Endodermal cell (in vitro differentiated cells): ENCODE measurements at places on chromosomes 7 and 10. TPM values are rescaled to one million over a fixed set of nuclear protein-coding genes. Genes with fewer than 3 reads are reported as not detected.

GRCh38 chr10:38228394-38228793, 134.3 kb downstream of the ZNF37A start:
- H3K27ac ChIP-seq = no peak overlapping the region
- H3K27me3 ChIP-seq = no peaks in the 10 kb centered on the region
- no peak for DNase-seq
- H3K36me3 ChIP-seq = no peaks in the 10 kb centered on the region
- no peak overlapping the region for H3K4me3 ChIP-seq
- H3K4me1 ChIP-seq = no peaks in the 10 kb centered on the region

GRCh38 chr10:24703700-24704099, 20.0 kb downstream of the ARHGAP21 start:
- no peak for DNase-seq
- no peak overlapping the region for H3K4me3 ChIP-seq
- no peaks in the 10 kb centered on the region for H3K4me1 ChIP-seq
- H3K36me3 ChIP-seq = no peaks in the 10 kb centered on the region
- no peak overlapping the region for H3K27ac ChIP-seq
- H3K27me3 ChIP-seq = no peaks in the 10 kb centered on the region

The MBL2 gene
- not detected in 2 replicates for total RNA-seq

The CYP3A4 gene
- 0.11 TPM in 1 of 2 replicates, not detected in the other for total RNA-seq

DNA sequence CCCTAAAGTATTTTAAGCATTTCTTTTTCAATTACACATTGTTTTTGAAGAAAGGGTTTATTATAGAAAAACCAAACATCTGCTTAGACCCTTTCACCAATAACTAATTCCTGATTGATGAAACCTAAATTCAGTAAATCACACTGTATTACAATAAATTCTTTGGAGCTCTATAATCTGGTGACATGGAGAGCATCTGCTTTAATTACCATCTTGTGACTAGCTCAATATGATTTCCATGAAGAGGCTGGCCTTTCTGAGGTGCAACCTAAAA, 9.7 kb downstream of the HYCC1 start:
- no peaks in the 10 kb centered on the region for H3K36me3 ChIP-seq
- H3K4me3 ChIP-seq = no peak overlapping the region
- no peaks in the 10 kb centered on the region for H3K4me1 ChIP-seq
- H3K27ac ChIP-seq = no peak overlapping the region
- no peaks in the 10 kb centered on the region for H3K27me3 ChIP-seq

DNA sequence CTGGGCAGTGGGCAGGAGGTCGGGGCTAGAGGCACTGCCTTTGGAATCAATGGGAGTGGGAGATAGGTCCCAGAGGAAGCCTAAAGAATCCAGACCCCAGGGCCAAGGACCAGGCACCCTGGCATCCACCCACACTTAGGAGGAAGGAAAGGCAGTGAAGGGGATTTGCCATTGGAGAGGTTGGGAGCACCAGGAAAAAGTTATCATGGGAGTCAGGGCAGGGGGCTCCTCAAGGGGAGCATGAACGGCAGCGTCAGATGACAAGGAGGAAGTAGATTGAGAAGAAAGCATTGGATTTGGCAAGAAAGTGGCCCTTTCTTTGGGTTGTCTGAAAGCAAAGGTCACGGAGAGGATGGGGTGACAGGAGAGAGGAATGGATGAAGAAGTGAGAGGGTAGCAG, 142.8 kb downstream of the ADAM12 start:
- no peaks in the 10 kb centered on the region for H3K36me3 ChIP-seq
- H3K27ac ChIP-seq = no peak overlapping the region
- H3K4me1 ChIP-seq = no peaks in the 10 kb centered on the region
- H3K4me3 ChIP-seq = no peak overlapping the region
- DNase-seq = no peak

GRCh38 chr7:80643336-80643915, 5.0 kb downstream of the CD36 start:
- H3K4me1 ChIP-seq = no peaks in the 10 kb centered on the region
- DNase-seq = no peak
- no peak overlapping the region for H3K4me3 ChIP-seq
- no peak overlapping the region for H3K27ac ChIP-seq
- H3K27me3 ChIP-seq = no peaks in the 10 kb centered on the region
- no peaks in the 10 kb centered on the region for H3K36me3 ChIP-seq

The ZNF488 gene
- 1.2 and 2.5 TPM in 2 replicates for total RNA-seq

DNA sequence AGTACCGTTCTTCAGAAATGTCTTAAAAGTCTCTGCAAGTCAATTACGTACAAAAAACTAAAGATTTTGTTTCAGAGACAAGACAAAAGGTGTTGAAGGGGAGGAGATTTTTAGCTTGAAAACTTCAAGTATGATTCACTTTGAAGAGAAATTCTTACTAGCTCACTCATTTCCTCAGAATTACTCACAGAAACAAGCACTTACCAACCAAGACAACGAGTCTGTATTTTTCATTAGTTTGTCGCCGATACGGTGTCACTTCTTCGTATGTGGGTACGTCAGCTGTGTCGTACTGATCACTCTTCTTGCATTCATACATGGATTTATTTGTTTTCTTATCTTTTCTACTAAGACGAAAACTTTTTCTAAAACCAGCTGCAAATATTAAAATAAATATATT, 90.6 kb upstream of the ODAD2 start:
- no peak overlapping the region for H3K4me3 ChIP-seq
- H3K27me3 ChIP-seq = no peaks in the 10 kb centered on the region
- H3K27ac ChIP-seq = no peak overlapping the region
- H3K36me3 ChIP-seq = no peaks in the 10 kb centered on the region

DNA sequence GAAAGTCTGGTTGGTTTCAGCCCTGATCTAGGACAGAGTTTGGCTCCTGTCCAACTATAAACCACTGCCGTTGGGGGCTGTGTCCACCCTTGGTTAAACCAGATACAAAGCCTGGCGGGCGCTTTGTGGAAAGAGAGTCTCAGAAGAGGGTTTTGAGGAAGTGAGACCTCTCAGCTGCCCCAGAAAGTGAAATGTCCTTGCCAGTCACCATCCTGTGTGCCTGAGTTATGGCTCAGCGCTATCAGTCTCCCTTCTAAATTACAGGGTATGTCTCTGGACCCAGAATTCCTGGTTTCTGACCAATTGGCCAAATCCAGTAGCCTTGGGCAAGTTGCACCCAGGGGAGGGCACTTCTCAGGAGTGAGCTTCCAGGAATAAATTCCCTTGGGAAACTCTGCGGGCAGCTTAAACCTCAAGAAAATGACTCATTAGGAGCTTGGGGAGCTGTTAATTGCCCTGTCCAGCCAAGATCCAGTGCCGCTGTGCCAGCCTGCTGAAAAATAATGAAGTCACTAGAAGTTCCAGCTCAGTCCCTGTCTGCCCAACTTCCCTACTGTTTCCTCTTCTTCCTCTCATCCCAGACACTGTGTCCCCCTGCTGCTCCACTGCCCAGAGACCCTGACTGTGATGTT, 66.7 kb upstream of the PDZD8 start:
- H3K4me1 ChIP-seq = no peaks in the 10 kb centered on the region
- H3K36me3 ChIP-seq = no peaks in the 10 kb centered on the region
- no peak overlapping the region for H3K4me3 ChIP-seq
- H3K27ac ChIP-seq = no peak overlapping the region
- H3K27me3 ChIP-seq = no peaks in the 10 kb centered on the region

GRCh38 chr10:109029870-109030269, 893.4 kb downstream of the XPNPEP1 start:
- H3K27ac ChIP-seq = no peak overlapping the region
- no peak for DNase-seq
- no peak overlapping the region for H3K4me3 ChIP-seq
- H3K4me1 ChIP-seq = no peaks in the 10 kb centered on the region

DNA sequence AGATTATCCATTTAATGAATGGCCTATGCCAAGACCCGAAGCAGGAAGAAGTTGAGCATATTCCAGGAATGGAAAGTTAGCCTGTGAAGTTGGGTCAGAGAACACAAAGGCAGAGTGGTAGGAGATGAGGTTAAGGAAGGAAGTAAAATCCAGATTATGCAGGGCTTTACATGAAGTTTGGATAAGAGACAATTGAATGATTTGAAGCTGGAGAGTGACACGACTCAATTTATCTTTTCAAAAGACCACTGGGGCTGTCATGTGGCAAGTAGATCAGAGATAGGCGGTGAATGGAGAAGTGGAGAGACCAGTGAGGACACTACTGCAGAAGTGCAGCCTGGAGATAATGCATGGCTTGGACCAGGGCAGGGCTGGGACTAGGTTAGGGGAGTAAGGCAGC, 7.2 kb upstream of the CNOT4 start:
- DNase-seq = no peak
- no peaks in the 10 kb centered on the region for H3K4me1 ChIP-seq
- peaks cover 62% of the 10 kb centered on the region for H3K27me3 ChIP-seq
- no peak overlapping the region for H3K4me3 ChIP-seq

- H3K4me3 ChIP-seq = no peak overlapping the region
- no peaks in the 10 kb centered on the region for H3K36me3 ChIP-seq
- H3K27ac ChIP-seq = no peak overlapping the region
- H3K4me1 ChIP-seq = no peaks in the 10 kb centered on the region
- DNase-seq = no peak
- no peaks in the 10 kb centered on the region for H3K27me3 ChIP-seq
Observed at GRCh38 chr7:99739699-99740572, 4.9 kb upstream of the CYP3A7 start.

The TMEM213 gene
- not detected in 3 replicates for total RNA-seq

- H3K4me3 ChIP-seq = no peak overlapping the region
- DNase-seq = no peak
- no peaks in the 10 kb centered on the region for H3K27me3 ChIP-seq
- H3K27ac ChIP-seq = no peak overlapping the region
Observed at GRCh38 chr7:132437730-132438129, 138.5 kb downstream of the PLXNA4 start.

DNA sequence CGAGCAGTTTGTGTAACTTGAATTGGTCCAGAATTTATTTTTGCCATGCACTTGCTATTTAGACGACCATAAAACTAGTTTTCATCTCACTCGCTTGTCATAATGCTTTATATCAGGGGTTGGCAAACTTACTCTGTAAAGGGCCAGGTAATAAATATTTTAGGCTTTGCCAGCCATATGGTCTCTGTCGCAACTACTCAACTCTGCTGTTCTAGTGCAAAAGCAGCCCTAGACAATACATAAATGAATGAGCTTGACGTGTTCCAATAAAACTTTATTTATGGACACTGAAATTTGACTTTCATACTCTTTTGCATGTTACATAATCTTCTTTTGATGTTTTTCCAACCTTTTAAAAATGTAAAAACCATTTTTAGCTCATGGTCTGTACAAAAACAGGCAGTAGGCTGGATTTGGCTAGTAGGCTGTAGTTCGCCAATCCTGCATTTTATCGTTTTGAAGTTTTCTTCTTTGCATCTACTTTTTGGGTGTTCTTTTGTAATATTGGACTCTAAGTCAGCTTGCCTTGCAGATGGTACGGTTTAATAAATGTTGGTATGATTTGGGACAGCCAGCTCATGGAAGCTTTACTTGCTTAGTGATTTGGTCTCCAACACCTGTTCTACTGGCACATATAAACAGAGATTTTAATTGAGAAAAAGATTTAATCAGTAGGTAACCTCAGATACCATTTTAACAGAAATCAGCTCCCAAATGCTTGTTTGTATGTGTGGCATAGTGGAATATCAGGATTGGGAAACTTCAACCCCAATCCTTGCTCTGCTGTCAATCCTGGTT, 25.6 kb downstream of the SND1 start:
- DNase-seq = no peak
- H3K36me3 ChIP-seq = peaks cover 63% of the 10 kb centered on the region
- no peaks in the 10 kb centered on the region for H3K27me3 ChIP-seq
- no peak overlapping the region for H3K4me3 ChIP-seq

DNA sequence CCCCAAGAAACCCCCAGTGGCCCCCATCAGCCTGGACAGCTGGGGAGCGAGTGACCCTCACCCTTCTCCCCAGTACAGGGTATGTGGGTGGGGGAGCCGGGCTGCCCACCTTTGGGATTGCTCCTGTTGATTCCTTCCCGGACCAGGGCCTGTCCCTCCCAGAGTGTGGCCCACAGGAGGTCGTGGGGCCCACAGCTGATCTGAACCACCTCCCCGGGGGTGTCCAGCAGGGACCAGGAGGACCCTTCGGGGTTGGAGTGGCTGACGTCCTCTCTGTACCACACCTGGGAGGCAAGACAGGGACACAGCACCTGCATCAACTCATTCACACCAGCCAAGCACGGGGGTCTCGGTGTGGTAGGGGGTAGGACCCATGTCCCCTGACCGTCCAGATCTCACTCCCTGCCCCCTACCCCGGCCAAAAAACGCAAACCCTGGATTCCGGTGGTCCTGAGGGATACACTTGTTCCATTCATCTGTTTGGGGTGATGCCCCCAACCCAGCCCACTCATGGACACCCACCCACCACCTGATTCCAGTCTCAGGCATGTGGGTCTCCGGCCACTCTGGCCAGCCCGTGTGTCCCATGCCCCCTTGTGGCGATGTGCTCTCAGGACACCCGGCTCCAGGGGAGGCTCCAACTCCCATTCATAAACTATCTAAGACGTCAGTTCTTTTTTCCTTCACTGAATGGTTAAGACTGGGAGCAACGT, 10.9 kb downstream of the TECPR1 start:
- peak; percentile 90 for DNase-seq
- H3K36me3 ChIP-seq = no peaks in the 10 kb centered on the region
- no peak overlapping the region for H3K27ac ChIP-seq
- H3K27me3 ChIP-seq = no peaks in the 10 kb centered on the region

- H3K4me1 ChIP-seq = no peaks in the 10 kb centered on the region
- no peaks in the 10 kb centered on the region for H3K36me3 ChIP-seq
- no peak for DNase-seq
Observed at GRCh38 chr10:28250782-28251181, 52.1 kb downstream of the MPP7 start.

DNA sequence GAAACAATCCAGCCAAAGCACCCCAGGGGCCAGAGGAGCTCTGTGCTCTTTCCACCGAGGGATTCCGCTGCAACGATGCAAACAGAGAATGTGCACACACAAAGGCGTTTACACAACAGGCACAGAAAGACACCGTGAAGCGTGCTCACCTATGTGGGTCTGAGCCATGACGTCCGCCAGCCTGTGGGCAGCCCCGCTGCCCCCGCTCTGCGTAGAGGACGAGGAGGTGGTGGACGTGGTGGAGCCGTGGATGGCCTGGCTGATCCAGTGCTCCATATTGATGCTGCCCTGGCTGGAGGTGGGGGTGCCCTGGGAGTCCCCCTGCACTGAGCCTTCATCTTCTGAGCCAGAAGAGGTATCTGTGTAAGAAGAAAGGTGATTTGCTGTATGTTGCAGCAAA, 266.8 kb downstream of the DIP2C start:
- DNase-seq = no peak
- no peaks in the 10 kb centered on the region for H3K27me3 ChIP-seq
- H3K36me3 ChIP-seq = peaks cover 20% of the 10 kb centered on the region
- H3K4me1 ChIP-seq = no peaks in the 10 kb centered on the region
- no peak overlapping the region for H3K4me3 ChIP-seq
- no peak overlapping the region for H3K27ac ChIP-seq

GRCh38 chr10:62658516-62658915, 146.0 kb upstream of the ADO start:
- H3K4me1 ChIP-seq = no peaks in the 10 kb centered on the region
- H3K4me3 ChIP-seq = no peak overlapping the region
- H3K27me3 ChIP-seq = no peaks in the 10 kb centered on the region

- H3K27ac ChIP-seq = no peak overlapping the region
- H3K36me3 ChIP-seq = no peaks in the 10 kb centered on the region
- no peaks in the 10 kb centered on the region for H3K27me3 ChIP-seq
Observed at GRCh38 chr7:490461-491291, 29.0 kb downstream of the PDGFA start.

The ACSL5 gene
- not detected in 3 replicates for total RNA-seq

The NRG3 gene
- 2.3 to 5.3 TPM (median 2.9 TPM) in 3 replicates for total RNA-seq

The BAMBI gene
- 45.8 and 49.2 TPM in 2 replicates for total RNA-seq

- no peaks in the 10 kb centered on the region for H3K27me3 ChIP-seq
- H3K4me1 ChIP-seq = peaks cover 13% of the 10 kb centered on the region
- H3K4me3 ChIP-seq = no peak overlapping the region
- peaks cover 38% of the 10 kb centered on the region for H3K36me3 ChIP-seq
- no peak overlapping the region for H3K27ac ChIP-seq
Observed at GRCh38 chr7:71687831-71688599, 556.1 kb downstream of the GALNT17 start.

The CTAGE6 gene
- not detected in 3 replicates for total RNA-seq
